Trophoblast cell (in vitro differentiated cells and primary cell): ENCODE measurements at places on chromosomes 12 and 14.

GRCh38 chr14:68580671-68581070, 212.2 kb downstream of the ZFP36L1 start:
- DNase-seq: no peak

DNA sequence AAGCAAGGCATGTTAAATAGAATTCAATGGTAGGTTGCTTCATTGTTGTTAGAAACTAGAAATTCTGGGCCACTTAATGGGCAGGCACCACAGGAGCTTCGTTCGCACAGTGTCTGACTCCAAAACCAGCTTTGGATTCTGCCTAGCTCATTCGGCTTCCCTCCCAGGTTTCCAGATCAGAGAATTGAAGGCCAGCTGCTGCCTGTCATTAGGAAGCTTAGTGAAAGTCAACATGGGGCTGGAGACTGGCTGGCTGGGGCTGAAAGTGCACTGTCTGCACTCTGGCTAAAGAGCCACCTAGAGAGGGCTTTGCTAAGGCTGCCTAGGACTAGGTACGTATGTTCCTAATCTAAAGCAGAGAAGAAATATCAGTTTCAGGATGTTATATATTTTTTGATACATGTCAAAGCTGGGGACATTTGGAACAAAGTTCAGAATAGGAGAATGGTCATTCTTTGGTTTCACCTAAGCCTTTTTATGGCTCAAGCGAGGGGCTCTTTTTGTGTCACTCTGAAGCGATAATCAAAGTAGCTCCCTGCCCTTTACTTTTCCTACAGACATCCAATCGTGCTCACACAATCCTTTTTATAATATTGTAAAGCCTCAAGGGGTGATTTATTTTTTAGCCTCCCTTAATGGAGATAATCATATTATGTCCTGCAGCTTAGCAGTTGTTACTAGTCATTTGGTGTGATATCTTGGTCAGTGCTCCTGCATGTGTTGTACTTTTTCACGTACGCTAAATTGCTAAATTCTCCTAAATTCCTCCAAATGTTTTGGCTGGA, 238.5 kb upstream of the NAV3 start:
- DNase-seq: no peak

- DNase-seq: no peak
These were observed 341.4 kb downstream of the ADAMTS20 start for GRCh38 chr12:43210485-43211192.

GRCh38 chr12:38508246-38508645, 191.7 kb downstream of the ALG10B start:
- no peak for DNase-seq

GRCh38 chr12:55688716-55689655, 18.7 kb downstream of the ITGA7 start:
- no peak for DNase-seq

- DNase-seq: peak; percentile 93
These were observed 1.3 kb upstream of the TEDC1 start for GRCh38 chr14:105489542-105490266.

DNA sequence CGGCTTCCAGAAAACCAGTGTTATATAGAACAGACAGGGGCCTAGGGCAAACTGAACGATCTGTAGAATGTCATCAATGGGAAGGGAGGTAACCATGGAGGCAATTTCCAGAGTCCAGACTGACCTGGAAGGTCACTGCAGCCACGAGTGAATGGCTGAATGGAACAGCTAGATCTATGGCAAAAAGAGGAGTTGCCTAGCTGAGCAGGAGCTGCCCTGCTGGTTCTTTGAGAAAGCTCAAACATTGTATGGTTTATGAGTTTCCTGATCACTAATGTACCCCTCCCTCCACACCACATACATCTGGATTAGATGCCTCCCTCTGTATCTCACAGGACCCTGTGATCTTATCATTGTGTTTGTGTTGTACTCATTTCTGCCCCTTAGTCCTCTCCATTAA, 1.0 kb upstream of the RERG start:
- no peak for DNase-seq

DNA sequence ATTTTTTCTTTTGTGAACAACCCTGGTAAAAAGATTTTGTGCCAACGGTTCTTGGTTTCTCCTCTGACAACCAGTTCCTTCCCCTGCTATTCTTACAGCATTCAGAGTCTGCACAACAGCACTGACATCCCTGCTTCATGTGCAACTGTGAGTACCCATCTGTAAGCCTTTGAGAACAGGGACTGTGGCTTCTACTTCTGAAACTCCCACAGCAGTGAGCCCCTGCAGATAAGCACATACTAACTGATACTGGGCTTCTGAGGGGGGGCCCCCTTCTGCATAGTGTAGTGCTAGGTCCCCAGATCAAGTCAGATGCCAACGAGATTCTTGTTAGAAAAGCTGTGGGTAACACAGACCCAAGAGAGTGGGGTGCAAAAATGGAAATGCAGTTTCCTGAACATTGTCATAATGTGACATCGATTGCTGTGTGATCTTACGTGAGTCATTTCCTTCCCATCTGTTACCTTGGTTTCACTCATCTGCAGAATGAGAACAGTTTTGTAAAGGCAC, 11.1 kb upstream of the NINJ2 start:
- DNase-seq: no peak

GRCh38 chr12:92624236-92624635, 78.6 kb upstream of the PLEKHG7 start:
- DNase-seq: peak; percentile 14
